ENCODE measurements at places on chromosomes 4 and X. TPM values are rescaled to one million over a fixed set of nuclear protein-coding genes. Genes with fewer than 3 reads are reported as not detected.

GRCh38 chr4:101020956-101021355, 326.4 kb downstream of the PPP3CA start:
- peak; percentile 5 for DNase-seq

DNA sequence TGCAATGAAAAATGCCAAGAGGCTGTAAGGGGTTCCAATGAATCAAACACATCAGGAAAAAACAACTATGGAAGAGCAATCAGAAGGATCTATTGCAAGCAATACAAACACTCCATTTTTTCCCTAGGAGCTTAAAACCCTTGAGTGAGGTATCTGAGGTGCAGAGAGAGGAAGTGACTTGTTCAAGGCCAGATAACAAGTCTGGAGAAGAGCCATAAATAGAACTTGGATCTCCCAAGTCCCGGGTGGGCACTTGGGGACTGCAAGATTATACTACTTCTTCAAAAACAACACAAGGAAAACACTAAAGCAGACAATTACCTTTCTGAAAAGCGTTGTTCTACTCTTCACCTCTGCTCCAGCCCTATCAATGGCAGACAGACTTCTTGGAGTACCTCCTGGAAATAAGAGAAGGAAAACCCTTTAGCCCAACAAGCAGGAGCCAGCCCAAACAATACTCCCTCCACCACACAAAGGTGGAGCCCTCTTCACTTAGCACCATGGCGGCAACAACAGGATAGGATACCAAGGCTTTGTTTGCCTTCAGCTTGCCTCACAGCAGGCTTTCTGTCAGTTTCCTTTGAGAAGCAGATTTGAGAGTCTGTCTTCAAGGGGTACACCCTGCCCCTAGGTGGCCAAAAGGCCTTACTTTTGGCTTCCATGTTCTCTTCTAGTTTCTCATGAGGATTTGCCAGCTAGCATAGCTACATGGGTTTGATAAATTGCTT, 26.0 kb downstream of the AIFM1 start:
- no peak for DNase-seq

- peak; percentile 81 for DNase-seq
Observed at GRCh38 chr4:26861434-26862186, 969 bp downstream of the STIM2 start.

GRCh38 chr4:122117743-122118142, 34.4 kb upstream of the BLTP1 start:
- DNase-seq: no peak

- no peak for DNase-seq
Observed at GRCh38 chr4:102196221-102196620, 149.1 kb downstream of the SLC39A8 start.

- DNase-seq: no peak
Observed at GRCh38 chrX:123256378-123256777, 72.3 kb downstream of the GRIA3 start.

GRCh38 chr4:112492321-112492720, 23.7 kb downstream of the NEUROG2 start:
- DNase-seq: no peak

The NLGN3 gene
- total RNA-seq: 6.7 TPM

The CENPVL1 gene
- not detected for total RNA-seq

- no peak for DNase-seq
Observed at GRCh38 chr4:37794056-37794455, 32.4 kb upstream of the PGM2 start.

GRCh38 chr4:155342142-155342541, 34.6 kb downstream of the MAP9 start:
- peak; percentile 7 for DNase-seq

DNA sequence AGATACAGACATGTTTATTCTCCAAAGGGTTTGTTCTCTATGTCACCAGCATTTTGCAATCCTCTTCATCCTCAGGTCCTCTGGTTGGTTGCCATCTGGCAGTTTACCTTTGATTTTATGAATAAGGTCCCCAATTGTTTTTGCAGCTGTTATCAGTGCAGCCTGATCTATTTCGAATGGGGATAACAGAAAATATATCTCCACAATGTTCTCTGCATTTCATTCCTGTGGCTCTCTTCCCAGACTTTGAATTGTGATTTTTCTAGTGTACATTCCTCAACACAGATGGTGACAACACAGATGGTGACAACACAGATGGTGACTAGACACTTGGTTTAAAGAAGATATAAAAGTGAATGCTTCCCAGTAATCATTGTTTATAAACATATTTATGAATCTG, 74.1 kb downstream of the FBXO8 start:
- peak; percentile 53 for DNase-seq

The IGFBP7 gene
- 999 TPM for total RNA-seq

The UGT2A1 gene
- 2.9 TPM for total RNA-seq

- peak; percentile 68 for DNase-seq
Observed at GRCh38 chr4:8525383-8526120, 54.6 kb upstream of the GPR78 start.

DNA sequence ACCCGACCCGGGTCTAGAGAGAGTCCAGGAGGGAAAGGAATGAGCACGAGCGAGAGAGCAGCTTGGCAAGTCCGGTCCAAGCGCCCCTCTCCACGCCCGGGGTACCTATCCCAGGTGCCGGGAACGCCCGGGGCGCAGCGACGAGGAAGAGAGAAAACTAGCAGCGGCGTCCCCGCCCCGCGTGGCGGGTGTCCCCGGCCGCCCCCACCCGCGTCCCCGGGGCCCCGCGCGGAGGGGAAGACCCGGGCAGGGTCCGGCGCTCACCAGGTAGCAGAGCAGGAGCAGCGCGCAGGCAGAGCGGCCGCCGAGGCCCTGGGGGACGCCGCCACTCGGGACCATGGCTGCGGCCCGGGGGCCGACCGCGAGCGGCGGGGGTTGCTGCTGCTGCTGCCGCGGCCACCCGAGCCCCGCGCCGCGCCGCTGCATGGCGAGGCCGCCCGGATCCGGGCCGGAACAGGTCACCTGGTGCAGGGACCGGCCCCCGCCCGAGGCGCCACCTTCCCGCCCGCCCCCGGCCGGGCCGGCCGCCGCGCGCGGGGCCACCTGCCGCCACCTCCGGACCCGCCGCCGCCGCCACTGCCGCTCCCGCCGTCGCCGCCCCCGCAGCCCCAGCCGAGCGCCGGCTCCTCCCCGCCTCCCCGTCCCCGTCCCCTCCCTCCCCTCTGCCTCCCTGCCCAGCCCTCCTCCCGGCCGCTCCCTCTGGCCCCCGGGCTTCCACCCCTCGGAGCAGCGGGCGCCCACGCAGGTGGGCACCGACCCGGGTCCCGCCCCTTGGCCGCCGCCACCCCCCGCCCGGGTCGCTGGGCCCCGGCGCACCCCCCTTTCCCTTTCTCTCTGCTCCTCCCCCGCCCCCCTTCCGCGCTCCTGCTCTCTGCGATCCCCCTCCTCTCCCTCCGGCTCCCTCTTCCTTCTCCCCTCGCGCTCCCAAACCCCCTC, at the start of gene SEL1L3:
SEL1L3 (minus strand) TSS at position 578 of the 936 bp plus-strand sequence; CDS start at position 426, 152 bp downstream.
- DNase-seq: no peak

The SHISA3 gene
- 0.48 TPM for total RNA-seq

The BEND4 gene
- 1.4 TPM for total RNA-seq

The TLR3 gene
- total RNA-seq: 5.1 TPM

GRCh38 chrX:40849906-40850823, 114.8 kb upstream of the MED14 start:
- peak; percentile 62 for DNase-seq

All from umbilical cord (tissue), 2 donors.